ENCODE measurements at places on chromosomes 12 and 14.

DNA sequence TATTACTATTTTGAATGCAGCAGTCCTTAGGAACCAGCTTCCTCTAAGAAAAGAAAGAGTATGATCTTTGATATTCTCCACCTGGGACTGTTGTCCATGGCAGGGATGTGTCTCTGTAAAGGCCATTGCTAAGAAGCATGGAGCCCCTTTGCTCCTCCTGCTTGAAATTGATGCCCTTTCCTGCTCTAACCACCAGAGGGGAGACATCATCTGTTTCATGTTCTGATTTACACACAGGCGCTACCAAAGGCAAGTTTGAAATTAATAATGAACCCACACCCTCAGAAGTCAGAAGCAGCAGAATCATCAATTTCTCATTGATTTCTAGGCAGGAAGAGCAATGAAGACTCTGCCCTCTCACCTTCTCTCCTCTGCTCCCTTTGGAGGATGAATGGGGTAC, 253.8 kb downstream of the RMST start:
- DNase-seq = no peak

- DNase-seq = no peak
These were observed 8.4 kb downstream of the CEP170B start for GRCh38 chr14:104873380-104874055.

DNA sequence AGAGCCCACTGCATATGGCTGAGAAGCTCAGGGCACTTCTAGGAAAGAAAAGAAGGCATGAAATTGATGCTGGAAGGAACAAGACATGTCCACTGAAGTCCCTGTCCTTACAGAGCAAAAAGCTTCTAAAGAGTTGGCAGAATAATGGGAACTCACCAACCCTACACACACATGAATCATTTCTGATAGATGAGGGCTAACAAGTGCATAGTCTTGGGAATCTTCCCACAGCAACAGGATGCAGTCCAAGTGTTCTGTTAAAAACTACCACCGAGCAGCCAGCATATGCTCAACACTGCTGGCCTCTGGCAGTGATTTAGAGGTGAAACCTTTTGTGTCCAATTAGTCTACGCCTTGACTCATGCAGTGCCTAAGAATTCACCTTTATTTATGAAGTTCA, 44.8 kb downstream of the RHOJ start:
- DNase-seq = no peak

DNA sequence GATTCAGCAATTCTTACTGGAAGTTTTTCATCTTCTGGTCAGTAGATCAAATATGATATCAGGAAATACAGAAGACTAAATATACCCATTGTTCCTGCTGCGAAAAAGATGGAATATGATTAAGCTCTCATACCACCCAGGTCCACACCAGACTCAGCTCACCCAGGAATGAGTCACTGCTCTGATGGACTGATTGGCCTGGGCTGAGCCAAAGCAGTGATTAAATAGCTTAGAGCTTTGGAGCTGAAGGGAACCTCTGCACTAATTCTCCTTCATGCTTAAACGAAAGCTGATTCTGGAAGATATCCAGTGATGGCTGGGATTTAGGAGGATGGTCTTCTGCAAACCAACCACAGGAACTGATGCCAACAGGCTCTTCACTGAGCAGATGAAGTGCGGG, 62.0 kb upstream of the SYT1 start:
- no peak for DNase-seq

- DNase-seq = no peak
These were observed 76.1 kb upstream of the REP15 start for GRCh38 chr12:27620121-27620520.

DNA sequence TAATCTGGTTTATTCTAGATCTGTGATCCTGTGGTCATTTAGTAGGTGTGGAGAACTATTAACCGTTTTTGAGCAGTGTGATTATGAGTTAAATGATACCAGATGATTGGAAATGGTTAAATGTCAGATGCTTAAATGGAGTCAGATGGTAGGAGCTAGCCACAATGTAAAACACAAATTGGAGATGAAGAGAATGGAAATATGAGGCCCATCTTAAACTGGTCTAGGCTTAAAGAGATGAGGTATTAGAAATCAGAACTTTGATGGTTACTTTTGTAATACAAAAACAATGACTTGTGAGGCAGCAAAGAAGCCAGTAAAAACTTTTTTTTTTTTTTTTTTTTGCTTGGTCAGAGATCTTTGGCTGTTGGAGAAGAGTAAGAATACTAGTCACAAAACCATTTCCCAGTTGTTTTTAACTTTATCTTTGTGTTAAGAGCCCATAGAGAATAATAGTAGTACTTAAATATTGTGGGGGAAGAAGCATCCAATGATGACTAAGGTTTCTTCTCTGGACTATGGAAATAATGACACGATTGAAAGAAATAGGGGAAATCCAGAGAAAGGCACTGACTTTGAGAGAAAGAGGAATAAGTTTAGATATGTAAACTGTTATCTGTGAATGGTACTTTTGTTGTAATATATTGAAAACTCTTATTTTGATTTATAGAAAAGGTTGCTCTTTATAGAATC, 95.9 kb downstream of the WNK1 start:
- no peak for DNase-seq

GRCh38 chr12:14664434-14665023, 31.9 kb downstream of the GUCY2C start:
- peak; percentile 19 for DNase-seq

DNA sequence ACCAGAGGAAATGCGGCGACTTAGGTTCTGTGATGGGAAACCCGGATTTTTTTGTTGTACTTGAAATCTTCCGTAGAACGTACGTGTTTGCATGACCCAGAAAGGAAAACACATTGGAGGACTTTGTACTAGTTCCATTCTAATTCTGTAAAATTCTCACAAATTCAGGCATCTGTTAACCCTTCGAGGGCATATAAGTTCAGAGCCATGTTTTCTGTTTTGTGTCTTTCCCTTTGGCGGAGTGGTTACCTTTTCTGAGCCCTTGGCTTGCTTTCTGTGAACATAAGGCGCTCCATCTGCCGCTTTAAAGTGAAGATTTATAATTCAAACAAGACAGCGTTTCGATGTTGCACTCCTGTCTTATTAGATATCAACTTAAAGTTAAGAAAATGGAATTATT, 34.2 kb downstream of the BICD1 start:
- no peak for DNase-seq

GRCh38 chr12:132955094-132956010, 754 bp downstream of the ZNF605 start:
- DNase-seq = peak; percentile 27

- no peak for DNase-seq
These were observed 149.2 kb downstream of the DUSP6 start for GRCh38 chr12:89203144-89203543.

DNA sequence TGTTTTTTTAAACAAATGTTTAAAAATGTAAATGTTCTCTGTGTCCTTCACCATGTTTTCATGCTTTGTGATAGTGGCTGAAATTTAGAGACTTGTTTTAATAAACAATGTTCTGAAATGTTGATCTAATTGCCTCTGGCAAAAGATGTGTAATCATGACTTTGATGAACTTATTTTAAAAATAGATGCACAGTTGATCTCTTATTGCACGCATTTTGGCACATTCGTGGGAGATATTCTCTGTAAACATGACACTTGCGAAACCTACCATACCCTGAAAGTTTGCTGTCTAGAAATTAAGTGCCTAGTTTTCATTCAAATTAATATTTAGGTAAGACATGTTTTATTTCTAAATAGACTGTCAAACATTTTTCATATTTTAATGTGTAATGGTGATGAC, 119.7 kb upstream of the DNM1L start:
- no peak for DNase-seq

DNA sequence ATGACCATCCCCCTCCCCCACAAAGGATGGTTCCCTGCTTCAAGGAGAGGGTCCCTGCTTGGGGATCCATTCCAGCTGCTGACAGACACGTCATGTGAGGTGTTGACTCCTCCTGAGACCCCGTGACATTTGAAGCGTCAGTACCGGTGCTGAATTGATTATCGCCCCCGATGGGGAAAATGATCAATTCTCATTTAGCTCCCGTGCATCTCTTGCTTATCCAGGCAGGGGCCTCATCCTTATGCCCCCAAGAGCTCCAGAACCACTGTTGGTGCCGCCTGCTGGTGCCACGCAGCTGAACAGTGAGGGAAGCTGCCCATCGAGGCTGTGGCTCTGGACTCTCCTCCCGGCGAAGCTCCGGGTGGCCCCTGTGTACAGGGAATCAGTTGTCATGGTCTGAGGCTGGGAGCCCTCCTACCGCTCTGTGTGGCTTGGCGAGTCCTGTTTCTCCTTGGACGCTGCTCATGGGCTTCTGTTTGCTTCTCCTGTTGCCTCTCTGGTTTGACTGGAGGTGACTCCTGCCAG, 4.6 kb downstream of the KIF26A start:
- no peak for DNase-seq

GRCh38 chr14:46691819-46692218, 40.2 kb upstream of the RPL10L start:
- DNase-seq = no peak

DNA sequence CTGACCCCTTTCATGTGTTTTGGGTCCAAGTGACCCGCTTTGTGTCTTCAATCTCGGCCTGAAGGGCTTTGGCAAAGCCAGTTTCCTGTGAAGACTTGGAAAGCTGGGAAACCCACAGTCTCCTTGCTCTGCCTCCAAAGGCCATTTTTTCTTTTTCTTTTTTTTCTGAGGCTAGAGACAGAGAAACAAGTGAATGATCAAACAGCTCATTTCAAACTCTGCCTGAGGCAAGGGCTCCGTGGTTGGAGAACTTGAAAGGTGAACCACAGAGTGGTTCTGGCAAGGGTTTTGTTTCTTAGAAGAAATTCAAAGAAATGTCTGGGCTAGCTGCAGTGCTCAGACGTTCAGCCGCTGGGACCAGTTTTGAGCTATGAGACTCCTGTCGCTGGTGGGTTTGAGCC, 62.7 kb downstream of the ERH start:
- no peak for DNase-seq

DNA sequence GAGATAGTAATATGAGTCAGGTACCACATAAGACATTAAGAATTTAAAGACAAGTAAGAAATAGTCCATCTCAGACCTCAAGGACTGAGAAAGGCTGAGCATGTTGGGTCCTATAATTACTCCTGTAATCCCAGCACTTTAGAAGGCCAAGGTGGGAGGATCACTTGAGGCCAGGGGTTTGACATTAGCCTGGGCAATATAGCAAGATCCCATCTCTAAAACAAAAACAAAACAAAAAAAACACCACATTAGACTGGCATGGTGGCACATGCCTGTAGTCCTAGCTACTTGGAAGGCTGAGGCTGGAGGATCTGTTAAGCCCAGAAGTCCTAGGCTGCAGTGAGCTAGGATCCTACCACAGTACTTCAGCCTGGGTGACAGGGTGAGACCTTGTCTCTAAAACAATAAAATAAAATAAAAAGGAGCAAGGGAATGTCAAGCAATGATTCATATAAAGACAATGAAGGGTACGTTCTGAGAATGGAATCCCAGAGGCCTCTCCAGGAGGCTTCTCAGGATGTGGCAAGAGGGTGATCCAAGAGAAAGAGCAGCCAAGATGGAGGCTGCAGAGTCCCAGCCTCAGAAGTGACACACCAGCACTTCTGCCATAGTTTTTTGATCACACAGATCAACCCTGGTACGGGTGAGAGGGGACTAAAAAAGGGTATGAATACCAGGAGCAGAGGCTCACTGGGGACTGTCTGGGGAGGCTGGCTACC, 206.4 kb downstream of the CRADD start:
- no peak for DNase-seq

DNA sequence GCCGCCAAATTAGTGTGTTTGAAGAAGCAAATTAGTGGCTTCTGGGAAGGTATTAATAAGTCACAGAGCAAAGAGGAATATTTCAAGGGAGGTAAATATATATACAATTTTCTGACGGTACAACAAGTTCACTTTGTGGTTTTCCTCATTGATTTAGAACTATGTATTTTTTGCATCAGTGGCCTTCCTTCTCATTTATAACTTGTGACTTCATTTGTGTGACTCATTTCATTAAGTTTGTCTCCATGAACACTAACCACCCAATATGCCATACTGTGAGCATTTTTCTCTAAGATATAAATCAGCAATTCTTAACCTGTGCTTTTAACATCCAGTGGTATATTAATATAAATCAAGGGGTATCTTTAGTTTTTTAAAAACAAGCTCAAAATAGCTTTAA, 29.3 kb upstream of the ARHGAP5 start:
- DNase-seq = no peak

DNA sequence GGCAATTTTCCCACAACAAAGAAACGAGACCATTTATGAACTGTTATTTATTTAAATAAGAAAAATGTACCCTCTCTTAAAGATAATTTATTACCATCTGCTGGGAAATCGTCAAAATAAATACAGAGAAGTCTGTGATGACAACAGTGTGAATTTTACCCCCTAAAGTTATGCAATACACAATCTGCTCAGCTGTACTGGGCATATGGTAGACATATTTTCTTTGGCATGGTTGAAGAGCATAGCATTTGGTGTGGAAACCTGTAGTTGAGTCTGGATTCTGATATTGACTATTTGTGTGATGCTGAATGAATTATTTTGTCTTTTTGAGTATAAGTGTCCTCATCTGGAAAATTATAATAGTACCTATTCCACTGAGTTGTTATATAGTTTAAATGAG, 60.0 kb downstream of the CFAP54 start:
- DNase-seq = no peak

DNA sequence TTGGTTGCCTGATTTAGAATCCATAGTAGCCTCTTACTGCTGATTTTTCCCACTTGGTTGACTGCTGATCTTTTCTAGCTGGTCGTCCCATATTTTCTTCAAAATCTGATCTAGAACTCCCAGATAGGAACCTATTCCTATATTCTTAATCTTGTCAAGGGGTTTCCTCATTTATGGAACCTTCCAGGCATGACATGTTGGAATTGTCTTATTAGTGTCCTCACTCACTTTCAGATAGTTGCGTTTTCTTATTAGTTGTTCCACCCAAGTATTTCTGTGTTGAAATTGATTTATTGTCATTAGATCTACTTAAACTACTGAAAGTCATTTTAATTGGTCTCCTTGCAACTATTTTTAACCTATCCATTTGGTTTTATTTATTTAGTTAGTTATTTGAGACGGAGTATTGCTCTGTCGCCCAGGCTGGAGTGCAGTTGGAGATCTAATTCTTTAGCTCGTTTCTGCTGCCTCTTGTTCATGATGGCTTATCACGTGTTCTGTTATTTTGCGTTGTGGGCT, 25.0 kb downstream of the KTN1 start:
- DNase-seq = no peak

GRCh38 chr14:26486922-26487321, 110.9 kb downstream of the NOVA1 start:
- DNase-seq = no peak

DNA sequence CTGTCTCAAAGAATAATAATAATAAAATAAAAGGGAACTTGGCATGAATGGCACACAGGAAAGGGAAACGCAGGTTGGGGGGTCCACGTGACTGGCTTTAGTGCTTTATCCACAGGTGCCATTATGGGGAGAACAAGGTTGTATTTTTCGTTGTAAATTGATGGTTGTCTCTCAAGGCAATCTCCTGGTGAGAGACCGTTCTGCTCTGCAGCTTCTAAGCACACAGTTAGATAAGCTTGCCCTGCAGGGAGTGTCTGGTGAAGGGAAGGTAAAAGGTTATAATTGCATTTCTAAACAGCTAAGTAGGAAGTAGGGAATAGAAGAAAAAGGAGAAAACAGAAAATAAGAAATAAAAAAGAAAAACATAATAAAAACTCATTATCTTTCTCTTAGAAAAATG, 69.1 kb upstream of the CPSF6 start:
- DNase-seq = no peak

All from NCI-H510A (cell line).